ENCODE measurements at places on chromosomes 11 and 22.

DNA sequence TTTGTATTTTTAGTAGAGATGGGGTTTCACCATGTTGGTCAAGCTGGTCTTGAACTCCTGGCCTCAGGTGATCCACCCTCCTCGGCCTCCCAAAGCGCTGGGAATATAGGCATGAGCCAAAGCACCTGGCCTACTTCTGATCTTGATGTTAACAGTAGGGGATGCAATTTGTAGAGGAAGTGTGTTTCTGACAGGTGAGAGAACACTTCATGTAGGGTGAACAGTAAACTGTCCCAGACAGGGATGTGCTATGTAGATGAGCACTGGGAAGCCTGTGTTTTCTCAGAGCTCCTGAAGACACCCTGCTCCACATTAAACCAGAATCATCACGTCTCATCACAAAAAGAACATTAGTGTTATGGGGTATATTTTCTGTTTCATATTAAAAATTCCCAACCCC, 45.1 kb downstream of the UBASH3B start:
- DNase-seq: no peak

DNA sequence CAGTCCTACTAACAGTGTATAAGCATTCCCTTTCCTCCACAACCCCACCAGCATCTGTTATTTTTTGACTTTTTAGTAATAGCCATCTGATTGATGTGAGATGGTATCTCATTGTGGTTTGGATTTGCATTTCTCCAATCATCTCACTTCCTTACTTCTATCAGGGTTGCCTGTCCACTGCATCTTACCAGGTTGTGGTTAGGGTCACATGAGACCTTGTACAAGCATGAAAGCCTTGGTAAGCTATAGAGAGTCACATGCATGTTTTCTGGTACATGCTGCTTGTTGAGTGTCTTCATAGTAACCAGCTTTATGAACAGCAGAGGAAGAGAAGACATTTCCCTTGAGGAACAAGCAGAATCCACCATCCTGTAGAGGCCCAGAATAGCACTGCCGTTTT, 102.9 kb upstream of the PAX6 start:
- DNase-seq: no peak

DNA sequence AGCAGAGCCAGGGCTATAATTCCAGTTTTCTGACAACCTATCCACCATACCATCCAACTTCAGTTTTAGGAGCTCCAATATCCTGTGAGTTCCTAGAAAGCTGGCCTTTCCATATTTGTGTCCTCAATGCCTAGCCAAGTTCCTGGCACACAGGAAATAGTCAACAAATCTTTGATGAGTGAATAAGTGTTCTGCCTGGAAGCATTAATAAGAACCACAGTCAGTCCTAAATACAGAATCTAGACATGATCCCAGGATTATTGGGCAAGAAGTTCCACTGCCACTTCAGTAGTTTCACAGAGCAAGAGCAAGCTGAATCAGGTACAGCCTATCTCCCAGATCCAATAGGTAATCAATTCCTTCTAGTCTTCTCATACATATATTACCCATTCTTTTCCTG, 942.0 kb downstream of the DLG2 start:
- no peak for DNase-seq

- no peak for DNase-seq
Measured at GRCh38 chr11:49533204-49533603, 324.8 kb upstream of the FOLH1 start.

Data from iPS-NIHi11 (cell line).